NCI-H187 treated with DMSO at 0.1 percent for 48 hours (cell line): ENCODE measurements at places on chromosomes 1 and 21.
A peak's percentile ranks its signal among the peaks of the same experiment; 100 is the strongest.

- no peak for DNase-seq
Measured at GRCh38 chr1:71448444-71448843, 367.6 kb upstream of the ZRANB2 start.

- DNase-seq = no peak
Measured at GRCh38 chr1:181141431-181141910, 53.0 kb downstream of the IER5 start.

GRCh38 chr1:162412002-162412401 is at the start of gene SH2D1B:
TSS of gene SH2D1B (minus strand) at chr1:162412136. CDS start at chr1:162412016, 120 bp downstream.
- no peak for DNase-seq

DNA sequence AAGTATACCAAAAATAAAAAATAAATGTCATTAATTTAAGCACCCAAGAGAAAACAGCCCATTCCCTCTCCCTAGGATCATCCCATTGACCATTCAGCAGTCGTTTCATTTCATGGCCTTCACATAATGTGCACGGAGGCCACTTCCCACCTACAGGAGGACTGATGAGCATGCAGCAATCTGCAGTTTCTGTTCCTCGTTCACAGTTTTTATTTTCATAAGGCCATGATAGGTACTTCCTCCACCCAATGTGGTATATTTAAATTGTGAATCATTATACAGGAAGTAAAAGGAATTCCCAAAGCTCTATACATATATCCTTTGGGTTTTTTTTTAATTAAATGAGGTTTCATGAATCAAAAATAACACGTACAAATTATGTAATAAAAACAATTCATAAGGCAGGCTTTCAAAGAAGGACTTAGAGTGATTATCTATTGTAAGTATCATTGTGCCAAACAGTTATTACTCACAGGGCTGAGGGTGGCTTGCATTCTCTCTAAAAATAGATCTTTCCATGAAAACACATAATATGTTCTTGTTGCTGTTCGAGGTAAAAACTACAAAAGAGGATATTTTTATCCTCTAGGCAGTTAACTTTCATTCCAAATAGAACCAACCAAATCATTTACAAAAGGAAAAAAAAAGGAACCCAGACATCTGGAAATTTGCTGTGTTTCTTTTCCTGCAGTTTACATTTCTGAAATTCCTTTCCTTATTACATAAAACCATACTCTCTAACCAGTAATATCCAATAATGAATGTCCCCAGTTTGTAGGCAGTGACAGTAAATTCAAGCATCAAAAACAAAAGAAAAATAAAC is 27.5 kb upstream of the SLC44A3 start:
- DNase-seq = no peak

DNA sequence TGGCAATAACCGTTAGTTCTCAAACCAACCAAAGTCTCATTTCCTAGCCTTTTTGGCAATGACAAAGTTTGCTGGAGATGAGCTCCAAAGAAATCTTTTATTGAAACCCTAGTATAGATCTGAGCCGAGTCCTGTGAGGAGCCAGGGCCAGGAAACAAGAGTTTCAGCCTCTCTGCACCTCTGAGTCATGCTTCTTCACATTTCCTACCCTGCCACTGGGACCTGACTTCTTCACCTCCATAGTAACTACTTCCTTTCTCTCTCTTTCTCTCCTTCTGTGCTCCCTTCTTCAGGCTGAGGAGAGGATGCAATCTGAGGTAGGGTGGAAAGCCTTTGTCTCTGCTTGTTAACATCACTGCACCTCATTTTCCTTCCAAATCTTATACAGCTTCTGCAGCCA is 38.7 kb upstream of the IPO9 start:
- DNase-seq = no peak

DNA sequence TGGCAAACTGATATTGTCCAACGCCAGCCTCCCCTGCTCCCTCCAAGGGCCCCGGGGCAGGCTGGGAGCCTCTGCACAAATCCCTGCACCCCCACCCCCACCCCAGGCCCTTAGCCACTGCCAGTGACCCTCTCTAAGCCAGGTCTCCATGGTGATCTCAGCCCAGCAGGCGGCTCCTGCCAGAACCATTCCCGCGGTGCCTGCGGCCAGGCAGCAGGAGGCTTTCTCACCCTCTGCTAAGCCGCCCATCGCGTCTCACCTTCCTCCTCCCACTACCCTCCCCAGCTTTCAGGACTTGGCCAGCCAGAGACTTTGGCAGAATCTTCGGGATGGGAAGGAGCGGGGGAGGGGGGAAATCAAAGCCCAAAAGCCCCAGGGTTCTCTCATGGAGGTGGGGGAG is 46.8 kb upstream of the WASF2 start:
- no peak for DNase-seq

DNA sequence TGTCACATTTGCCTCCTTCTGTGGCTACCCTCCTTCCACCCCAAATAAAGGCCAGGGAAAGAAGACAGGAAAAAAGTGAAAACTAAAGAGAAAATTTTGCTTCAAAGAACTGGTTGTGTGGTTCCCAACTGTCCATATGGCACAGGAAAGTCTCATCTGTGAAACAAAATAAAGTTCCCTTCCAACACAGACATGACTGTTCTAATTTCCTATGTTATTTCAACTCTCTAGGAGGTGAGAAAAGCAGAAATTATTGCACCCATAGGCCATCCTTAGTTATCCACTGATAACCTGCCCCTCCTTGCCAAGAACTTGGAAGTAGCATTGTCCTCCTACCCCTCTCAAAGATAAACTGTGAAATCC is 8.1 kb upstream of the RAB29 start:
- DNase-seq = no peak

- DNase-seq = peak; percentile 67
Measured at GRCh38 chr1:245074232-245074747, 80.5 kb upstream of the KIF26B start.

GRCh38 chr1:208217781-208218180 is 26.4 kb downstream of the PLXNA2 start:
- no peak for DNase-seq

DNA sequence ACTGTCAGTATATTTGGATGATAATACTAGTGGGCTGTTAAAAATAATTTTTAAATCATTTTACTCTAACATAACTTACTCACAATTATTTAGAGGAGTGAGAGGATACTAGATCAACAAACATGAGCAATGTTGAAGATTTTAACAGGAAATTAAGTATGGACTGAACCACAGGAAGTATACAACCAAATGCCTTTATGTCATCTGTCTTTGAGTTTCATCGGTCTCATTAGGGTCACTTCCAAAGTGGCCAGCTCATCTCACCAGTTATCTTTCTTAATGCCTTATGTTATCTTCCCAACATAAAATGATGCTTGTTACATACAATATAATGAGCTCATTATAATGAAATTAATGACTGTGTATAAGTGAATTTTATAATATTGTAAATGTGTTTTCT is 1.5 kb upstream of the RGS1 start:
- DNase-seq = no peak

GRCh38 chr1:238474263-238474662 is 583.5 kb upstream of the ZP4 start:
- DNase-seq = no peak

DNA sequence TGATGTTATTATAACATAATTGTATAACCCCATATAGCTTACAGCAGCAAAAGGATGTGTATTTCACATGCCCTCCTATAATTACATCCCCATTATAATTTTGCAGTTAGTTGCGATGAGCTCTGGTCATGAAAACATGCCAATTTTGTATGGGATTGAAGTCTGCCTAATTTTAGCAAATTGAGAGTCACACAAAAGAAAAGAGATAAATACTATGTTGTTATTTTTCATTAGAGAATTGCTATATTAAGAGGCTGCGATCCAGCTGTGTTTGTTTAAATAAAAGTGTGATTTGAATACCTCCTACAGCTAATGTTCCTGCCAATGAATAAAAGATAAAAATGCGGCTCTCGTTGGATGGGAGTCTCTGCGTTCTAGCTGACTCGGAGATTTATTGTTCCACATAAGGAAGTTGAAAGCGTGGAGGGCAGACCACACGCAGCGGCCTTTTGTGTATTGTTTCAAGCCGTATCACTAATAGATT is 461.0 kb upstream of the NFIA start:
- DNase-seq = peak; percentile 42

DNA sequence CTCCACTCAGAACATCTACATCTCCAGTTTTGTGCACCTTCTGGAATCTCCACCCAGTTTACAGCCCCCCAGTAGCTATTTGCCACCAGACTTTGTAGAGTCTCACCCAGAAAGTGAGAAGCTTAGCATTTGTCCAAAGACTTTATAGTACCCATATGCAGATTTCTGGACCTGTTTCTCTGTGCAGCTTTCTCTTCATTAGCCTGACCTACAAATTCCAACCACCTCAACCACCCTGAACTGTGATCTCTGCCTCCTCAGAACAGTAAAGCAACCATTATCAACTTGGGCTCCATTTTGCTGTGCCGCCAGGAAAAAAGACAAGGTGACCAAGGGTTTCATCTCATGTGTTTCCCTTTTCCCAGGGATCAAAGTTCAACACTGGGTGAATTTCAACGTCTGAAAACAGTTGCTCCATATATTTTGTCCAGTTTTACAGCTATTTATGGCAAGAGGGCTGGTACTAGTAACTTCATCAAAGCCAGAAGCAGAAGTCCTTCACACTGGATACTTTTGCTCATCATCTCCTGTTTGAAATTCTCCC is 36.5 kb upstream of the DDAH1 start:
- DNase-seq = no peak

GRCh38 chr1:12445257-12445656 is 172.8 kb downstream of the DHRS3 start:
- no peak for DNase-seq

DNA sequence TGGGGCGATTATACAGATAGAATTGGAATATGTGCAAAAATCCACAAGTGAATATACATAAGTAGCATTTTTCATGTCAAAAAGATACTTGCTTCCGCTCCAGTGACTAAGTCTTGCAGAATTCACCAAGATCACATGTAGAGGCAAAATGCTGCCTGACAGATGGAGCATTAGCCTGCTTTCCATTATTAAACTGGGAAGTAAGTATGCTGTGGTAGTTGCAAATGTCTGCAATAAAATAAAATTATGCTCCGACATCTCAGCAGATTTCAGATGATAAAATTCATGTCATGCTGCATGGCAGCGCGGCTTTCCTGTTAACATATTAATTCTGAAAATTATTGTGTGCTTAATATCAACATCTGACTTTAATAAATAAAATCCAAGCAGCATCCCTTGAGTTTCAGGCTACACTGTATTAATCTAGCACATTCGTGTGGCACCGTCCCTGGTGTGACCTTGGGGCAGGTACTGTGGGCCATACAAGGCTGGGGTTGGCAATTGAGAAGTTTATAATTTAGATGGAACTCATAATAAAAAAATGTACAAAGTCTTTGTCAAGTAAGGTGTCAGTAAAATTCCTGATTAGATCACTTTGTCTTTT is 366.4 kb upstream of the ZP4 start:
- DNase-seq = no peak

- no peak for DNase-seq
Measured at GRCh38 chr1:154423304-154423987, 18.3 kb downstream of the IL6R start.

GRCh38 chr1:212635141-212635631 is 26.6 kb downstream of the ATF3 start:
- no peak for DNase-seq

- DNase-seq = no peak
Measured at GRCh38 chr1:6209661-6210580, 4.0 kb downstream of the RNF207 start.

DNA sequence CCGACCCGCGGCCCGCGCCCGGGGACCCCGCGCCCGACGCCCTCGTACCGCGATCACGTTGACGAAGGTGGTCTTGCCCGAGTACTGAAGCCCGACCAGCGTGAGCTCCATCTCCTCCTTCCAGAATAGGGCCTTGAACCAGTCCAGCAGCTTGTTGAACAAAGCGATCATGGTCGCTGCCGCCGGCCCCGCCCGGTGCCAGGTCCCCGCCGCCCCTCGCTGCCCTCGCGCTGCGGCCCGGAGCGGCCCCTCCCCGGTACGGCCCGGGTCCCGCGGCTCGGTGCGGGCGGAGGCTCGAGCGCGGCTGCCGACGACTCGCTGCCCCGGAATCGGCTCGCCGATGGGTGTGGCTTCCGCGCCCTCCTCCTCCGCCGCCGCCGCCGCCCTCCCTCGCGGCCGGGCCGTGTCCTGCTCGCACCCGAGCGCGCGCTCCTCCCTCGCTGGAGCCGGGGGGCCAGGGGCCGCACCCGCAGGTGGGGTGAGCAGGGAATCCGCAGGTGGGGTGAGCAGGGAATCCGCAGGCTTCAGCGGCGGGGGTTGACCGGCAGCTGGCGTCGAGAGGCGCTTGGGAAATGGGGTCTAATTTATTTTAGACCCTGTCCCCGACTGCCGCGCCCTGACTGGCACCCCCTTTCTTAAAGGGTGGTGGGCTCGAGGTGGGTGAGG is at the start of gene ARL8A:
ARL8A (minus strand) TSS at position 336 of the 666 bp plus-strand sequence; CDS start at position 171, 165 bp downstream.
- no peak for DNase-seq

GRCh38 chr1:78035121-78035520 is 10.6 kb upstream of the GIPC2 start:
- no peak for DNase-seq

- no peak for DNase-seq
Measured at GRCh38 chr1:18256282-18257235, 149.0 kb downstream of the IGSF21 start.

- DNase-seq = no peak
Measured at GRCh38 chr1:240562111-240562590, 49.8 kb downstream of the GREM2 start.

DNA sequence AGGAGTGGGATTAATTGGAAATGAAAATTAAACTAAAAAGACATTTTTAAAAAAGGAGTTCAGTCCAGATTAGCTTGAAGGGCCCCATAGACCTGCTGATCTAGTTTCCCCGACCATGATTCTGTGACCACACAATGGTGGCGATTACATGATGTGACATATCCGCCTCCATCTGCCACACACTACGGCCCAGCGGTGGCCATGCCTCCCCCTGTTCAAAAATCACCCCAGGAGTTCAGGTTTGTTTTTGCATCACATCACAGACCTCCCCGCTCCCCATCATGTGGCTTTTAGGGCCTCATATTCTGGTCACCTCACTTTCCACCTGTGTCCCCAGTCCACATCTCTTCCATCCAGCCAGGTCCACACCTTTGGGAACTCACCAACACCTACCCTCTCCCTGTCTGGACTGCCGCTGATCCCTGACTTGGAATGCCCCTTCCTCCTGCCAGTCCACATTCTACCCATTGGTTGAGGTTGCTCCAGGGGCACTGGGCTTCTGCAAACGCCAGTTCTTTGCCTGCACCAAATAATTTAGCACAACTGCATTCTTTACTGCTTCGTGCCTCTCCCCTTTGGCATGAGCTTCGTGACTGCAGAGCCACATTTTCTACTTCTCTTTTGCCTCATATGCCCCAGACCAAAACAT is 38.9 kb downstream of the CD247 start:
- DNase-seq = no peak

- no peak for DNase-seq
Measured at GRCh38 chr1:5885471-5886139, 106.6 kb downstream of the NPHP4 start.

DNA sequence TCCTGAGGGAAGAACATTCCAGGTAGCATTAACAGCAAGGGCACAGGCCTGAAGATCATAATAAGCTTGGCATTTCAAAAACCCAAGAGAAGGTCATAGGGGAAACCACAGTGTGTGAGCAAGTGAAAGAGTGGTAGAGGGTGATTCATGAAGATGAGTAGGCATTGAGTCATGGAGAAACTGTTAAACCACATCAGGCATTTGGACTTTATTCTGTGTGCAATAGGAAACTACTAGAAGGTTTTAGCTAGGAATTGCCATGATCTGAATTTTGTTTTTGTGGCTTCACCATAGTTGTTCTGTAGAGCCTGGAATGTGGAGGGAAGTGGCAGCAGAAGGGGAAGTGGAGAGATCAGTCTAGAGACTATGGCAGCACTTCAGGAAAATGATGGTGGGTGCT is 359.0 kb upstream of the PTBP2 start:
- no peak for DNase-seq

- DNase-seq = no peak
Measured at GRCh38 chr1:232012773-232013386, 386.3 kb downstream of the DISC1 start.
